ENCODE measurements at places on chromosomes 2 and 18. TPM values are rescaled to one million over a fixed set of nuclear protein-coding genes. Genes with fewer than 3 reads are reported as not detected.

- H3K36me3 ChIP-seq = peaks cover 6% of the 10 kb centered on the region
- no peak overlapping the region for H3K4me3 ChIP-seq
- peaks cover 13% of the 10 kb centered on the region for H3K4me1 ChIP-seq
- no peak for DNase-seq
Measured at GRCh38 chr2:147485210-147485851, 359.5 kb upstream of the ACVR2A start.

GRCh38 chr2:71879509-71880184 is 268.0 kb downstream of the CYP26B1 start:
- DNase-seq = no peak
- H3K27ac ChIP-seq = no peak overlapping the region
- peaks cover 1% of the 10 kb centered on the region for H3K27me3 ChIP-seq
- no peak overlapping the region for H3K4me3 ChIP-seq
- H3K36me3 ChIP-seq = no peaks in the 10 kb centered on the region
- H3K4me1 ChIP-seq = no peaks in the 10 kb centered on the region

DNA sequence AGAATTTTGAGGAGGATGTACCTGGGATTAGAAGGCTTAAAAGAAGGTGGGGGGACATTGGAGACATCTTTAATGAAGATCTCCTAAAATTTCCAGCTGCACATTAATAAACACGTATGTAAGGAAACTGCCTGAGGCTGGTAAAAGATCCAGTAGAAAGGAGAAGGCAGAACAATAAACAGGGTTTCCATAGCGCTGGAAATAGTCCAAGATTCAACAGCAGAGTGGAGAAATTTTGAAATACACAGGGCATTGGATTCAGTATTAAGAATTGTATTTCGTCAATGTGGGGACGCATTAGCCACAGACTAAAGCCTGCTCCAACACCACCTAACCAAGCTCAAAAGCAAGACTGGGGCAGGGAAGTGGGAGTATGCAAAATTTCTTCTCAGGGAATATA is 606.9 kb upstream of the NRXN1 start:
- no peak overlapping the region for H3K27ac ChIP-seq
- no peaks in the 10 kb centered on the region for H3K27me3 ChIP-seq
- H3K36me3 ChIP-seq = no peaks in the 10 kb centered on the region
- no peak for DNase-seq

DNA sequence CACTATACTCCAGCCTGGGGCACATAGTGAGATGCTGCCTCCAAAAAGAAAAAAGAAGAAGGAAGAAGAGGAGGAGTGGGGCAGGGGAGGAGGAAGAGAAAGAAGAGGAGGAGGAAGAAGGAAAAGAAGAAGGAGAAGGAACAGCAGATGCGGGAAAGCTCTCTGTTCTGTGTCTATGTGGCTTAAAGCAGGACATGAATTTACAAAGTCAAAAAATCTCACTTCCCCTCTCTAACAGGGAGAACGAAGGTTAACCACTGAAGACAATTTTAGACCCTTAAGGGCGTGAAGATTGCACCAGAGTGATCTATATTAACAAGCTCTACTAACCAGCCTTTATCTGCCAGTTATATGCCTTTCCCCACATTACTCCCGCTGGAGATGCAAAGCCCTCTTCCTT is 258.9 kb downstream of the METTL4 start:
- no peak for DNase-seq
- H3K27ac ChIP-seq = no peak overlapping the region
- no peaks in the 10 kb centered on the region for H3K4me1 ChIP-seq
- peaks cover 10% of the 10 kb centered on the region for H3K27me3 ChIP-seq
- H3K4me3 ChIP-seq = no peak overlapping the region

DNA sequence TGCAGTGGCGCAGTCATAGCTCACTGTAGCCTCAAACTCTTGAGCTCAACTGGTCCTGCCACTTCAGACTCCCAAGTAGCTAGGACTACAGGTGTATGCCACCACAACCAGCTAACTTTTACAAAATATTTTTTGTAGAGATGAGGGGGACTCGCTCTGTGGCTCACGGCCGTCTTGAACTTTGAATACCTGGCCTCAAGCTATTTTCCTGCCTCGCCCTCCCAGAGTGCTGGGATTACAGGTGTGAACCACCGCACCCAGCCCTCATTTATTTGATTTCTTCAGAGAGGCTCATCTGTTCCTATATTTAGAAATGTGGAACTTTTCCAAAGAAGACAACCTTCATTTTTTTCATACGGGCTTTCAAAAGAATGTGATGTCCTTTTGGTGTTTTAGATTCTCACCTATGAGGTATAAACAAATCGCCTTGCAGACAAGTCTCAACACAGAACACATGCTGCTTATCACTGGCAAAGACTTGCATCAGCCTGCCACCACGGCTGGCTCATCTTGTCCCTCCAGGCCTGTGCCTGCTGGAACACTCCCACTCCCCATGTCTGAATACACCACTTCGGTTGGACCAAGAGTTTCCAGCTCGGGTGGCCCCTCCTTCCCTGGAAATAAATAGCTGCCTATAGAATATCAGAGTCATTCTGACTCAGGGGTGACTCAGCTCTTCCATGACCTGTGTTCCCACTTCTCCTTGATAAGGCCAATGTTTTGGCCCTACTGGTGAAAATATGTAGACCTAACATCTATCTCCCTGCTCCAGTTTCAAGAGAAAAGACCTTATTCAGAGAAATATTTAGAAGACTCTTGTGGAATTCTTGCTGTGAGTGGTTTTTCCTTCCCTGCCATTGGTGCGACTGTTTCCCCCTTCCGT is 202.6 kb downstream of the TGIF1 start:
- H3K4me1 ChIP-seq = peaks cover 10% of the 10 kb centered on the region
- H3K27ac ChIP-seq = peak overlapping the region; percentile 0
- no peak overlapping the region for H3K4me3 ChIP-seq
- no peaks in the 10 kb centered on the region for H3K27me3 ChIP-seq
- no peak for DNase-seq

DNA sequence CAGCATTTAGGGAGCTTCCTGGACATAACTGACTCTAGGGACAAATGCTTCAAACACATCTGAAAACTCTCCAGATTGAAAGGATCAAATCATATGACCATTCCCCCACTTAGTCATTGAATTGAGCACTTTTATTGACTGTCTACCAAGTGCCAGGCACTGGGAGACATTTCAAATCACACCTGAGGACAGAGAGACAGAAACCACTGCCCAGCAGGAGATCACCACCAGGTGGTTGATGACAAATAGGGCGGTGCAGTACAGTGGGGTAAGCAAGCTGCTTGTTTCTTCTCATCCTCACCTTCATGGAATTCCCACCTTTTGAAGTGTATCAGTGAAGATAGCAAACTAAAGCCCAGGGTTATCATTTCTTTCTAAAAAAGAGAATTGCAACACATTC is 19.0 kb upstream of the CXCR4 start:
- DNase-seq = no peak
- peaks cover 3% of the 10 kb centered on the region for H3K36me3 ChIP-seq
- peaks cover 11% of the 10 kb centered on the region for H3K27me3 ChIP-seq
- peaks cover 75% of the 10 kb centered on the region for H3K4me1 ChIP-seq

DNA sequence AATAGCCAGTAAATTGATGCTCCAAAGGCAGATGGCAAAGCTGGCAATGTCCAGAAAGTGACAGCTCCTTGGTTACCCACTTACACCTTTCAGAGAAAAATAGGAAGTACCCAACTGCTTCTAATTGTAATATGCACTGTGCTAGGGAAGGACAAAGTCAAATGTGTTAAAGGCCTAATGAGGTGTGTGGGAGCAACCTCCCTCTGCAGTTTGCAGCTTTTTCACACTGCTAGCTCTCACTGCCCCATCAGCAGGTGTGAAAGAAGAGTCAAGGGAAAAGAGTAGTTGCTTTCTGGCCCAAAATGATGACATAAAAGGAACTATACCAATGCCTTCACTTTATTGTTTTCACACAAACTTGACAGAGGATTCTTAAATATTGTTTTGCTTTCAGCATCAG is 284.1 kb upstream of the SETBP1 start:
- no peak for DNase-seq
- no peak overlapping the region for H3K27ac ChIP-seq
- no peaks in the 10 kb centered on the region for H3K36me3 ChIP-seq
- H3K4me1 ChIP-seq = no peaks in the 10 kb centered on the region
- H3K4me3 ChIP-seq = no peak overlapping the region

DNA sequence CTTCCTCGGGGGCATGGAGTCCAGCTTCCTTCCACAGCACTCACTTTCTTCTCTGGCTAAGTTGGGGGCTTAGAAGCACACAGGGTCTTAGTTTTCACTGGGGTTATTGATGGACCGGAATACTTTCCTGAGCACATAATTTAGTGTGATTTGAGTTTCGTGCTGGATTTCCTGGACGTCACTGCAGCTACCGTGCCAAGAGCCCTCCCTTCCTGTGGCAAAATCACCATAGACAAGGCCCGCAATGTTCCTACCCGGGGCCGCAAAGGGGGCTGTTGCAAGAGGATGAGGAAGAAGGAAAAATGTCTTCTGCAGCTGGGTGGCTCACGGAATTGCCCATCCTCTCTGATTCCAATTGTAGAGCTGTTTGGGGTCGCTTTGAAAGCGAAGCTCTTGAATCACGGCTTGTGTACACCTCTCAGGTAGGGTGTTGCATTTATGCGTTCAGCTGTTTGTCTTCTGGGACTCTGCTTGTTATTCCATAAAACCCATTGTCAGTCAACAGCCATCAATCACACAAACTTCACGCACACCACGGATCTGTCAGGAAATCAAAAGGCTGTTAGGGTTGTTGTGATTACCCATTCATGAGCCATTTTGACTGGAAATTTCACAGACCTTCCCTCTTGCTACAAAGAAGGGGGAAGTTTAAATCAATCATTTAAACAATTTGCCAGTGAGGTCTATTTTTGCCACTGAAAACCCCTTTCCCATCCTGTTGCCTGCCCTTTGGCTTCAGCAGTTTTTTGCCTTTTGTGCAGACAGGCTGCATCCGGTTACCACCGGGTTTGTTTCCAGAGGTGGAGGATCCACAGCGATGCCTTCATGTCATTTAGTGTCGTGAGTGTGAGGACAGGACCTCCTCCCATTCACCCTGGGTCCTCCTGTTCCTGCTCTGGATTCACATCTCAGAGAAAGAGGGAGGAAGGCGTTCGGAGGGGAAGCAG is 36.0 kb downstream of the SMIM21 start:
- H3K4me1 ChIP-seq = no peaks in the 10 kb centered on the region
- no peak for DNase-seq
- H3K4me3 ChIP-seq = no peak overlapping the region
- peaks cover 15% of the 10 kb centered on the region for H3K27me3 ChIP-seq
- H3K27ac ChIP-seq = no peak overlapping the region

- H3K36me3 ChIP-seq = peaks cover 2% of the 10 kb centered on the region
- no peaks in the 10 kb centered on the region for H3K4me1 ChIP-seq
- peaks cover 2% of the 10 kb centered on the region for H3K27me3 ChIP-seq
- no peak for DNase-seq
- no peak overlapping the region for H3K27ac ChIP-seq
Measured at GRCh38 chr2:201696151-201696659, 2.2 kb downstream of the MPP4 start.

Gene STARD6
- total RNA-seq = not detected

DNA sequence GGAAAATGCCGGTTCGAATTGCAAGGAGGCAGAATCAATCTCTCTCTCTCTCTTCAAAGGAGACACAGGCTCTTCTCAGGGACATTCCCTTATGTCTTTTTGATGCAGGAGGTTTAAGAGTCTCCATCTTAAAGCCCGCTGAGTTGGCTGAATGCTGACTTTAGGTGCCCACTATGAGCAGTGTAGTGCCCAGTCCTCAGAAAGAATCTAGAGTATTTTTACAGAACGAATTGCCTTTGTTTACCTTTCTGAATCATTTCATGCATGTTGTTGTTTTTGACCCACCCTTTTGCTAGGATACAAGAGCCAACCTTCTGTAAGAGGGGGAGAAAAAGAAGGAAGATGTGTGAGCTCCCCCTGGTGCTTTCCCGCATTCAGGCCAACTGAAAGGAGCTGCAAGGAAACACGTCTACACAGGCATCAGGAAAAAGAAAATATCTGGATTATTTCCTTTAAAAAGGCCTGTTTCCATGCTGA is 193.5 kb upstream of the TCF4 start:
- no peak overlapping the region for H3K27ac ChIP-seq
- H3K4me1 ChIP-seq = peaks cover 6% of the 10 kb centered on the region
- no peak overlapping the region for H3K4me3 ChIP-seq
- H3K36me3 ChIP-seq = no peaks in the 10 kb centered on the region

Gene C2orf80
- not detected for total RNA-seq

Gene KIAA2012
- total RNA-seq = not detected

DNA sequence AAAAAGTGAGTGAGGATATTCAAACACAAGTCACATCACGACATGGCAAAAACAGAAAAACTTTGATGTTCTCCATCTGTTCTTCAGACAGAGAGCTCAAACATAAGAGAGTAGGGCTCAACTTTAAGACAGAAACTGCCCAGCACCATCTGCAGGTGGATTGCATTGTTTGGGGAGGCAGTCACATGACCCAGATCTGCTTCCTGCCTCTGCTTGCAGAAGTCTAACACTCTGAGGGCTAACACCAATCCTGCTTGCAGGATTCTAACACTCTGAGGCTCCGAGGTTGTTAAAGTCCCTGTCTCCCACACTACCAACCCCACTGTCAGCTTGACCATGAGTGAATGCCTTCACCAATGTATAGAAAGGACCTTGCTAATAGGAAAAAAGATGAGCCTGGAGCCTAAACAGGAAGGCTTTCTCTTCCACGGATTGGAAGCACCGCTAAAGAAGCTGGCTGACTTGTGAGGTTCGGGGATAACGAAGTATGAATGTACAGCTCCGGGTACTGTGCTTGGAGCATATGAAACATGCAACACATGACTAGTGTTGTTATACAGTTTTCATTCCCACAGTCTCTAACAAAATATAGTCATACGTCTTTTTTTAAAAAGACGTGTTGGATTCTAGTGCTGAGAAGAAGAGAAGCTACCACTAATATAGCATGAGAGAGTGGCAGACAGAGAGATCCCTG is 176.6 kb upstream of the CREB1 start:
- no peak overlapping the region for H3K27ac ChIP-seq
- H3K27me3 ChIP-seq = no peaks in the 10 kb centered on the region
- DNase-seq = no peak
- H3K4me3 ChIP-seq = no peak overlapping the region
- H3K36me3 ChIP-seq = no peaks in the 10 kb centered on the region

- no peak for DNase-seq
- no peaks in the 10 kb centered on the region for H3K4me1 ChIP-seq
- H3K27ac ChIP-seq = no peak overlapping the region
- H3K36me3 ChIP-seq = peaks cover 6% of the 10 kb centered on the region
- no peak overlapping the region for H3K4me3 ChIP-seq
Measured at GRCh38 chr2:144099780-144100377, 420.0 kb downstream of the ZEB2 start.

Measured in activated naive CD8-positive, alpha-beta T cell treated with anti-CD3 and anti-CD28 coated beads, Interleukin-2, amount 10 ng/mL, durations not matched to agents 7 days and 5 days (primary cell).